Globus pallidus (tissue), 1 donor: ENCODE measurements at places on chromosomes 12 and 14.

DNA sequence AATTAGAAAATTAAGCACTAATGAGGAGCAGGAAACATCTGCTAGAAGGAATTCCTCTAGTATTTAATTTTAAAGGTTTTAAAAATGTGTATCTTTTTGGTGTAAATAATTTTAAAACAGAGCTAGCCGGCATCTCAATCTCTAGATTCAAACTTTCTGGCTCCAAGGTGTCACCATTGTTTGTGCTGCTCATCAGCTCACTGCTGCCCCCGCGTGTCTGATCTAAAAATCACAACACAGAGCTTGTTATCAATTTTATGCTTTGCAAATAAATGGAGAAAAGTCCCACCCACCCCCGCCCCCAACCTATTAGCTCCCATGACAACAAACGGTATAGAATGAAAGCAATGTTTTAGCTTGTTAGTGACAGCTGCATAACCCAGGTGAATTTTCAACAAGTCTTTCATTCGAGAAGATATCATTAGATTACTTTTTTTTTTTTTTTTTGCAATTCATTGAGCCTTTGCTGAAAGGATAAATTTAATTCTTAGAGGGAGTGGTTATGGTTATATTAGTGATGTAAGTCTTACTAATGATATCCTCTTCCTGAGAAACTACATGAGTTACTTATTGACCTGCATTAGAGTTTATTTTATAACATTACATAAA is 11.3 kb upstream of the ABHD12B start:
- peak; percentile 83 for DNase-seq

- peak; percentile 5 for DNase-seq
These were observed 418.1 kb downstream of the LRIG3 start for GRCh38 chr12:58502226-58502625.

DNA sequence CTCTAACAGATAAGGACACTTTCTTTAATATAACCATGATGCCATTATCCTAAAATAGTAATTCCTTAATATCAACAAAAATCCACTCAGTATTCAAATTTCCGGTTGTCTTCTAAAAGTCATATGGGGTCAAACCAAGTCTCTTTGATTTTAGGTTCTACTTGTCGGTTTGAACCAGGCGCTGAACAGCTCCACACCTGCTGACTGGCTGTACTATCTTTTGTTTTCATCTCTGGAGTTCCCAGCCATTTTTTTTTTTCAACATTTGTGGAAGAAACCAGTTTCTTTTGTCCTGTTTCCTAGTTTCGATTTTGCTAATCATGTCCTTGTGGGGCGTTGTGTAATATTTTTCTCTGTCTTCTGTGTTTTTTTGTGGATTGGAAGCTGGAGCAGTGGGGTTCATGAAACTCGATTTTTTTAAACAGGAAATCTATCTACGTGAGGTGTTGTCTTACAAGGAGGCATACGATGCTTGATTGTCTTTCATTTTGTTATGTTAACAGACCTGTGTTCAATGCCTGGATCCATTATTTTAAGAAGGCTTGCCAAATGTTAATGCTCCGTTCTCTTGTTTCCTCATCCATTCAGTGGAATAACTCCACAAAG is 50.2 kb downstream of the FZD10 start:
- no peak for DNase-seq

DNA sequence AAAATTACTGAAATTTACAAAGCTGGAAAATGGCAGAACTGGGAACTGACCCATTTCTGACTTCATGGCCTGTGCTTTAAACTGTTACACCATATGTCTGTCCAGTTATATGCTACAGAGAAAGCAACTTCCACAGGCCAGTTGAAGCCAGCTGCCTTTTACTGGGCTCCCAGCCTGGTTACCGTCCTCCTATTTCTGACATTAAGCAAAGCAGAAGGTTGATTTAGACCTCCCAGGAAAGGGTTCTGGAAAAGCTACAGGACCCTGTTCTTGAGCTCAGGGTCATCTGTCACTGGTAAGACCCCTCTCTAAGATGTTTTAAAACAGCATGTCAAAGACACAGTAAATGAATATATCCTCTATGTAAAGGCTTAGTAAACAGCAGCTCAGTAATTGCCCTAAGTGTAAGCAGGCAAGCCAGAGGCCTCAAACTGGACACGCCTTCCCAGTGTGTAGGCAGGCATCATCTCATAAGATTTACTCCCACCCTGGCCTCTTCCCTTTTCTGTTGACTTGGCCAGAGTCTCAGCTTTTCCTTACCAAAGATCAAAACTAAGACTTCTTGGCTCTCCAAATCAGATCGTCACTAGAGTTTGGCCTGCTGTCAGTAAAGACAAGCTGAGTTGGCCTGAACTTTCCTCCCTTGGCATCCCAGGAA is 55.4 kb upstream of the RNU6-8 start:
- DNase-seq: no peak

DNA sequence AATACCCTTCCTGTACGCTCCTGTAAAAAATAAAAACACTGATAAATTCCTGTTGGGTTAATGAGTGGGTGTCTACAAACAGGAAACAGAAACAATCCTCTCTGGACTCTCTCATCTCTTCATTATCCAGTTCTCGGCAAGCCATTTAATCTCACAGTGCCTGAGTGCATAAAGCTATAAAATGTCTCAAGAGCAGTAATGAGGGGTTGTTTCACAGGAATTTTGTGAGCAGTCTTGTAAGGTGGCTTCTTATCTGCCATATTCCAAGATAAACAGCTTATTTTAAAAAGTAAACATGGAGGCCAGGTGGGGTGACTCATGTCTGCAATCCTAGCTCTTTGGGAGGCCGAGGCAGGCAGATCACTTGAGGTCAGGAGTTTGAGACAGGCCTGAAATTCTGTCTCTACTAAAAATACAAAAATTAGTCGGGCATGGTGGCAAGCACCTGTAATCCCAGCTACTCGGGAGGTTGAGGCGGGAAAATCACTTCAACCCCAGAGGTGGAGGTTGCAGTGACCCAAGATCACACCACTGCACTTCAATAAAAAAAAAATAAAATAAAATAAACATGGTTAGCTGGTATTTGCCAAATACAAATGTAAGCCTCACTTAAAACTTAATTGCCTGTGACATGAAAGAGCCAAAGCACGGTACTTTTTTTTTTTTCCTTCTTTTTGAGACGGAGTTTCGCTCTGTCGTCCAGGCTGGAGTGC is 54.0 kb downstream of the CLIP1 start:
- DNase-seq: no peak

DNA sequence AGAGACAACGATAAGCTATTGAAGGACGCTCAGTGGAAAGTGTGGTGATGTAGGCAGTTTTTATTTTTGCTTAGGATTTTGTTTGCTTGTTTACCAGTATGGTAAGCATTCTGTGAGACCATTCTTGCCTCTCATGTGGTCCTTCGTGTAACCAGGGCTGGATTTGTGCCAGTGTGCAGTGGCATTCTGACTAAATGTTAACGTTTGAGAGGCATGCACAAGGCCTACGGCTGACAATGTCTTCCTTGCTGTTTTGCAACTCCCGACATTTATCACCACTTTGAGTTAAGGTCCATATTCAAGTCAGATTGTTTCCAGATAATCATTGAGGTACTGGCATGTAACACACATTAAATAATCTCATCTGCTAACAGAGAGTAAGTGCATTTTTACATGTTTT is 102.3 kb upstream of the BCAT1 start:
- DNase-seq: no peak

DNA sequence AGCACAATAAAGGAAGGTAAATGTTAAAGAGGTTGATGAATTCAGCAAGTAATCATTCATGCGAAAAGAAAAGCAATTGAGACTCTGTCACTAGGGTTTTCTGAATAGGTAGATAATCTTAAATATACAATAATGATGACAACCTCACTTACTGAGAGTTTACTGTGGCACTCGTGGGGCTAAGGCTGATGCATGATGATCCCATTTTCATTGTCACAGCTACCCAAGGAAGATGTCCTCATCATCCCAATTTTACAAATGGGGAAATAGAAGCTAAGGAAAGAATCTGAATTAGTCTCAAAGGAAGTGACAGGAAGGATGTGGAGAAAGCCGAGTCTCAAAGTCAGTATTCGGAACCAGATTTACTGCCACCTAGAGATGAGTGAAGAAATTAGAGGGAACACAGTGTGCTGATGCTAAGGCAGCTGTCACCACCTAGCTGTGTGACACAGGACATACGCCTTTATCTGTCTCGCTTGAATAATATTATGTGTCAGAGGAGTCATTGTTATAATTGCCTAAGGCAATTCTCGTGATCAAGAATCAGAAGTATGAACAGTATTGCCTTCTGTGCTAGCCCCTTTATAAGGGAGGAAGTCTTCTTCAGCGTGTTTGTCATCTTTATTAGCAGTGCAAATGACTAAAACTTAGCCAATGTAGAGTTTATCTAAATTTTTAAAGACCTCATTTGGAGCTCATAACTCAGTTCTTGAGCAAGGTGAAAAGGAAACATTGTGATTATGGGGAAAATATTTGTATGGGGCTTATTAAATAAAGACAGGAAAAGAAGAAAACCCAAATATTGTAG is 63.2 kb downstream of the ERGIC2 start:
- DNase-seq: peak; percentile 88

DNA sequence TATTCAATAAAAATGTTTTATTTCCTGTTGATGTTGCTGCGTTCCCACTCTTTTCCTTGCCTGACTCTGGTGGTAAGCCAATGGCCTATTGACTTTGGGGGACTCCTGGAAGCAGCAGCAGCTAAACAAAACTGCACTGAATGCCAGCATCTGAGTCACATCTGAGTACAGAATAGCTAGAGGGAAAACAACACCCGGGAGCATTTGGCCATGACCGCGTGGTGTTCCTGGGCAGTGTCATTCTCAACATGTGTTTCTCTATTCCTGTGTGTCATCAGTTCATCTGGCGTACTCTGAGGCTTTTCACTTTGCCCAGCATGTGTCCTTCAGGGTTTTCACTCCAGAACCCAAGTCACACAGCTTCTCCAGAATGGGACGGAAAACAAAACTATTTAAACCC is 238.8 kb downstream of the PAWR start:
- DNase-seq: peak; percentile 7

DNA sequence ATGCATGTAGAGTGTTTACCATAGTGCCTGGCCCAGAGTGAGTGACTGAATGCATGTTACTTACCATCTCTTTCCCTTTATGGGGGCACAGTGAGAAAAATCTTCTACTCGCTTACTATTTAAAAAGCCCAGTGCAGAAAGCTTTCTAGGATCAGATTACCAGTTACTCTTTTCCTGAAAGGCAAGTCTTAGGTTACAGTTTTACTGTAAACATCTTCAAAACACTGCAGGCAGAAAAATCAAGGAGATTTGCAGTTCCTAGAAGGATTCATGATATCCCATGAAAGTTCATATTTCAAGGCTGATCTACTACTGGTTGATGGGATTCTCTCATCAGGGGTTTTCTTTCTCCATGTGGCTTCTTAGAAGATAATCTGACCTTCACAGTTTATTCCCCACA is 29.3 kb upstream of the DAAM1 start:
- no peak for DNase-seq

DNA sequence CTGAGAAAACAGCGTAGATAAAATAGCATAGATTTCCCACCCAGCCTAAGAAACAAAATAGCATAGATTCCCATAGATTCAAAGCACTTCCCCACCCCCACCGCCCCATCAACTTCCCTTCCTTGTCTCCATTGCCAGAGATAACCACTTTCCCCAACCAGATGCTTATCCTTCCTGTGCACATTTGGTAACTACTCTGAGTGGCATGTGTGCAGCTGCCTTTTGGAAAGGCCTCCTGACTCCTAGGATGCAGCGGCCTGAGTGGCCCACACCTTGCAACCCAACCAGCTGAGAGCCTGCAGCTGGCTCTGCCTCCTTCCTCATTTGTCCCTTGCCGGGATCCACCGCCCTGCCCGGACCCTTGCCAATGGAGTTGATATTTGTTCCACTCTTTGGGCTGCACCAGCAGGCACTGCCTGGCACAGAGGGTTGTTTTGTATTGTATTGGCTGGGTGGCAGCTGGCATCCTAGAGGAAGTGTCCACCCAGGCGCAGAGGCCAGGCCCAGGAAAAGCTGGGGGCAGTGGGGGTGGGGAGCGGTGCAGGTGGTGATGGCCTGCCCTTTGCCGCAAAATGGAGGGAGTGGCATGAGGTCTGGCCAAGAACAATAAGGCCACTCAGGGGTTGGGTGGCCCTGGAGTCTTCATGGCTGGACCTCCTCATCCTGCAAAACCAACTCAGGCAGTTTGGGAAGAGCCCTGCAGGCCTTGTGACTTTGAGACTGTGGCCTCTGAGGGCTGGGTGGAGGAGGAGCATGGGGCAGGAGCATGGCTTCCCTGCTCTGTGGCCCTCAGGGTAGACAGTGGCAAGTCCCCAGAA is 4.9 kb downstream of the SLC48A1 start:
- DNase-seq: peak; percentile 99

- DNase-seq: peak; percentile 69
These were observed 58.1 kb upstream of the CCND2 start for GRCh38 chr12:4215229-4216186.

- no peak for DNase-seq
These were observed at the start of gene KRT6A for GRCh38 chr12:52493172-52493571. Gene KRT6A (minus strand): TSS chr12:52493257. CDS start chr12:52493188, 69 bp downstream.

DNA sequence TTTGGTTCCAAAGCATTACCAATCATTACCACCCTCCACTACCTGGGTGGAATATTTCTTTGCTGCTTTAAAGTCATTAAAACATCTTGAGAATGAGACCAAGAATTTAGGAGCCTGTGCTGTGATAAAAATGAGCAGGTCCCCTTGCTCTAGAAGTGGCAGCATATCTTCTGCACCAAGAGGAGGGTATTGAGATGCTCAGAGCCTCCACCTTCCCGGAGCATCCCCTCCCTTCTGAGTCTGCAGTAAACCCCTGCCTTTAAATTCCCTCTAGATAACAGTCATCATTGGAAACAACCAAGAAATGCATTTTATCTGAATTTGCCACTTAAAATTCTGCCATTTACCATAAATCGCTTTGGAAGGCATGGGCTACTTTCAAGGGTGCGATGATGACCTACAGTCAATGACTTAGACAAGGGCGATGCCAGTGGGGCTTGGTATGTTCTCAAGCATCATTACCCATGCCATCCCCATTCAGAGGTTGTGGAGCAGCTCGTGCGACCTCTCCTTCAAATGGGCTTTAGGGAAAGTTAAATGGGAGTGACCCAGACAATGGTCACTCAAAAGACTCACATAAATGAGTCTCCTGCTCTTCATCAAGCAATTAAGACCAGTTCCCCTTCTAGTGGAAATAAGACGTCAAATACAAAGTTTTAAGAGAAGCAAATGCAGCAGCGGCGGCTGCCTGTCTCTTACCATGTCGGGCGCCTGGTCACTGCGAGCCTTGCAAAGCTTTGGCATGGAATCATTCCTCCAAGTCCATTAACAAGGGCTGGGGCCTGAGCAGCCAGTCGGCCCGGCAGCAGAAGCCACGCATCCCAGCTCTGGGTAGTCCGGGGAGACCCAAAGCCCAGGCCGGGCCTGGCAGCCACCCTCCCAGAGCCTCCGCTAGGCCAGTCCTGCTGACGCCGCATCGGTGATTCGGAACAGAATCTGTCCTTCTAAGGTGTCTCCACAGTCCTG is 334.5 kb downstream of the TMEM121 start:
- no peak for DNase-seq

GRCh38 chr12:122393817-122394216 is 28.7 kb downstream of the CLIP1 start:
- no peak for DNase-seq

DNA sequence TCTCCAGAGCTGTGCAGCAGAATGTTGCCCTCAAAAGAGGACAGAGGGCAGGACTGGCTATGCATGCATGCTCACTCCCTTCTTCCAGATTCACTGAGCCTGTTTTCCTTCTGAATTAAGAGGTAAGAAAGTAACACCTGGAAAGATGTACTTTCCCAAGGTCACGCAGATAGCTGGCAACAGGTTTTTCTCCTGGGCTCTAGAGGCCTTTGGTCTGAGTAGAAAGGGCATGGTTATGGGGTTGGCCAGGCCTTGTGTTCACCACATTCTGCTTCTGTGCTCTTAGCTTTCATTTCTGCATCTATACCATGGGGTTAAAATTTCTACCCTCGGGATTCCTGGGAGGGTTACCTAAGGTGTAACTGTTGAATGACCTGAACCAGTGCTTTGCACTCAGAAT is 57.5 kb downstream of the RASSF3 start:
- no peak for DNase-seq
